Foreskin fibroblast (primary cell): ENCODE measurements at places on chromosomes 4 and X.

- DNase-seq: peak; percentile 69
Observed at GRCh38 chr4:147732518-147733235, 789 bp downstream of the ARHGAP10 start.

DNA sequence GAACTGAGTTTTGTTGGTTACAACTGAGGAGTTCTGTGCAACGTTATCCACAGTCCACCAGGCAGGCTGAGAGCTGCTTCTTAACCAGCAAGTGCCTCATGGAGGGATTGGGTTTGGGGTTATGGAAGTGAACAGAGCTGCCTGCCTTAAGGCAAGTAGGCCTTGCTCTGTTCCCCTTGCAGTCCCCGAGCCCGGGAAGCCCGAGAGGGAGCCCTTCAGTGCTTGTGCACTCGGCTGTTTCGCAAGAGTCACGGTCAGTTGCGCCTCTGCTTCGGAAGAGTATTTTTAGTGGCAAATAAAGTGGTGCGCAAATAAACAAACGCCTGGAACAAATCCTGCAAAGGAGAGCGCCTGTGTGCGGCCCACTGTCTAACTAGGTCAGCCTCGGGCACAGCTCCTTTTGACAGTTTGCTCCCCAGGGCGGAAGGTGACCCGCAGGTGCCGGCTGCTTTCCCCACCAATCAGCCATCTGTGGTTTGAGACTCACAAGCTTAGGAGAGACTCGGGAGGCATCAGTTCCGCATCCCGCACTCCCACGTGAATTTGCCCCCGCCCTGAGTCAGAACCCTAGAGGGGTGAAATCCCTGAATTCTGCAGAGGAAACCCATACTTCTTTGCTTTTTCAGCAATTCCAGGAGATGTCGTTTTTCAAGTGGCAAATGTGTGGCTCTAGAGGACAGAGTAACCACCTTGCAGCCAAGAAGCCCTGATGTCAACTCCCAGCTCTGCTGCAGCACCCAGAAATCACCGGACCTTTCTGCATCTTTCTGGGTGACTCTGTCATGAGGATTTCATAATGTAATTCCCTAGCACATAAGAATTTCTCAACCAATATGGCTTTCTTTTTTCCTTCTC lies 56.8 kb downstream of the LGI2 start:
- peak; percentile 68 for DNase-seq

GRCh38 chr4:102116121-102116520 lies 229.2 kb downstream of the SLC39A8 start:
- no peak for DNase-seq

DNA sequence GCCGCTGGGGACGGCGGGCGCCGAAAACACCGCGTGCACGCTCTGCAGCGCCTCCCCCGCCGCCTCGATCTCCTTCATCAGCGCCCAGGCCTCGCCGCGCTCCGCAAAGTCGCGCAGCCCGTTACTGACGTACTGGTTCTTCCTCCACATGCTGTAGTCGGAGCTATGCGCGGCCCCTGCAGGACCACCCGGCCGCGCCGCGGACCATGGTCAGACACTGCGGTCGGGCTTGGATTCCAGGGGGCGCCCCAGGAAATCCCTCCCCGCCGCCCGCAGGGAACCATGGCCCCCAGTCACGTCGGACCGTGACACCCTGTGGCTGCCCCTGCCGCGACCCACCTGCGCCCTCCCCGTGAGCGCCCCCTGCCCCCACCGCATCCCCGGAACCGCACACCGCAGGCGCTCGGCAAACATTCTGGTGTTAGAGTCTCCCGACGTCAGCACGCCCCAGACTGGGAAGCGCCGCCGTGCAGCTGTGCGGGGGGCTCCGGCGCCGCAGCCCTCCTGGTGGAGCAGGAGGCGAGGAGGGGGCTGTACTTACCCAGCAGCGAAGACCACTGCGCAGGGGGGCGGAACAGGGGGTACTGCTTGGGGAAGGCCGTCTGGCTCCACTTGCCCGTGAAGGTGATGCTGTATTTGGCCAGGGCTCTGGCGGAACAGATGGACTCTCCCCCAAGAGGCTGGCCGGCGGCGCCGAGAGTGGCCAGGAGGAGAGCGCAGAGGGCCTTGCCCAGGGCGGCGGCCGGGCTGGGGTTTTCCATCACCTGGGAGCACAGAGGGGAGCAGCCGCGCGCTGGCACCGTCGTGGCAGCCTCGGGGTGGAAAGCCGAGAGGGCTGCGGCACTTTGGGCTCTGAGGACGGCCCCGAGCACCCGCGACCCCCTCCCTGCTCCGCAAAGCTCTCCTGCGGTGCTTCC lies 814 bp downstream of the SPON2 start:
- peak; percentile 42 for DNase-seq

GRCh38 chrX:48752498-48752897 lies 9.0 kb upstream of the GLOD5 start:
- DNase-seq: no peak

GRCh38 chrX:153689654-153690465 lies 2.1 kb downstream of the SLC6A8 start:
- no peak for DNase-seq

- no peak for DNase-seq
Observed at GRCh38 chr4:2768124-2768523, 12.0 kb upstream of the TNIP2 start.

GRCh38 chrX:68867458-68868112 lies 38.8 kb downstream of the EFNB1 start:
- DNase-seq: no peak

DNA sequence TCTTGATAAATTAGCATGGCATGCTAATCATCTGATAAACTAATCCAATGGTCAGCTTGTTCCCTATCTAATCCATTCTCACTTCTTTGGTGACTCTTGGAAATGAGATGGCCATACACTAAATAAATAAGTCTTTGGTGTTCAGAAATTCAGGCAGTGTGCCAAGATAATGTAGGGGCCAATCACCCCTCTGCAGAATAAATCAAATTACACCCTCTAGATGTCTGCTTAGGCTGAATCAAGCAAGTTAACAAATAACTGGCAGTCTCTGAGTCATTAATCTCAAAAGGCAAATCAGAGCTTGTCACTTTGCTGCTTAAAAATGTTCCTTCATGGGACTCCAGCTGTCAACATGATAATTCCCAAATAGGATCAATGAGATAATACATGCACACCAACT lies 97.4 kb downstream of the NLGN4X start:
- DNase-seq: no peak

DNA sequence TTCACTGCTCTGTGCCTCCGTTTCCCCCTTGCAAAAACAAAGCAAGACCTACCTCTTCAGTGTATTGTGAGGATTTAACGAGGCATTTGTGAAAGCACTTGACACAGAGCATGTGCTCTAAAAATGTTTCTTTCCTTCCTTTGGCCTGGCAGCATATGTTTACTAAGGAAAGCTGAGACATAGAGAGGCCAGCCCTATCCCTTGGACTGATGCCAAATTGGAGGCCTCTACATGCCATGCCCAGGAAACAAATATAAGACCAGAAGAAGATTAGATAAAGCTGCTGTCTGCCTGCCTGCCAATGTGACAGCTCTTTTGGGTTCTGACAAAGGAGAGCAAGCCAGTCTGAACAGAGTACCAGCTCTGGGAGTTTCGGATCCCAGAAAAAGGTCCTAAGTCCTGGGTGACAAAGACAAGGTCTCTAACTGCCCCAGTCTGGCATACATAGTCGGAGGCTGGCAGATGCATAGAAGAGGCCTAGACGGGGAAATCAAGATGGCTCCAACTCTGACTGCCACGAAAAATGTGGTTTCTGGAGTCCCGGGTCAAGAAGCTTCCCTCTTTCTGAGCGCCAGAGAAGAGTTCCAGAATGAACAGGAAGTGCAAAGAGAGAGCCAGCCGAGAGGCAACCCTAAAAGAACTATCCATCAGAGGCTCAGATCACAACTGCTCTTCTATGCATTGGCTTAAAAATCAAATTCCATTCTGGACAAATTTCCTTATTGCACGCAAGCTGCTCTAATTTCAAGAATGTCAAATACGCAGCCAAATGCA lies 25.8 kb downstream of the OTUD6A start:
- DNase-seq: peak; percentile 64

DNA sequence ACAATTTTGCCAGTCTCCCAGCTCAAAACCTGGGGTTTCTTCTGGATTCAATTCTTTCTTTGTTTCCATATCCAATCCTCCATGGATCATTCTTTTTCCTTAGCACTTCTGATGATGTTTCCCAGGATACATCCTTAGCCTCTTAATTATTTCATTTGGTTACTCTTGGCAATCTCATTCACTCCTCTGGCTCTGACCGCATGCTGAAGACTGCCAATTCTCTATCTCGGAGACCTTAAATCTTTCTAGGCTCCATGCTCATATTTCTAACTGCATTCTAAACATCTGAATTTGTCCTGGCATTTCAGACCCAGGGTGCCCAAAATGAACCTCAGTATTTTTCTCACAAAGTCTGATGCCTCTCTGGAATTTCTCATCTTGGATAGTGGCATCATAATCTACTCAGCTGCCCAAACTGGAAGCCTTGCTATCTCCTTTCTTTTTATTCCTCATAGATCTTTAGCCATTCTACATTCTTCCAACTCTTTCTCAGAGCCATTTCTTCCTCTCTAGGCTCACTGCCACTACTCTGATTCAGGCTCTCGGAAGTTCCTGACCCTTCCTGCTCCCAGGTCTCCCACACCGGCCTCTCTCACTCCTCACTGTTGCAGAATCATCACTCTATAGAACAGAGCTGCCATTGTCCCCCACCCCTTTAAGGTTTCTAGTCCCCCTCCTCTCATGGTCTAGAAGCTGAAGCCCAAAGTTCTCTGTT lies 290.2 kb downstream of the CAMK2D start:
- peak; percentile 19 for DNase-seq

DNA sequence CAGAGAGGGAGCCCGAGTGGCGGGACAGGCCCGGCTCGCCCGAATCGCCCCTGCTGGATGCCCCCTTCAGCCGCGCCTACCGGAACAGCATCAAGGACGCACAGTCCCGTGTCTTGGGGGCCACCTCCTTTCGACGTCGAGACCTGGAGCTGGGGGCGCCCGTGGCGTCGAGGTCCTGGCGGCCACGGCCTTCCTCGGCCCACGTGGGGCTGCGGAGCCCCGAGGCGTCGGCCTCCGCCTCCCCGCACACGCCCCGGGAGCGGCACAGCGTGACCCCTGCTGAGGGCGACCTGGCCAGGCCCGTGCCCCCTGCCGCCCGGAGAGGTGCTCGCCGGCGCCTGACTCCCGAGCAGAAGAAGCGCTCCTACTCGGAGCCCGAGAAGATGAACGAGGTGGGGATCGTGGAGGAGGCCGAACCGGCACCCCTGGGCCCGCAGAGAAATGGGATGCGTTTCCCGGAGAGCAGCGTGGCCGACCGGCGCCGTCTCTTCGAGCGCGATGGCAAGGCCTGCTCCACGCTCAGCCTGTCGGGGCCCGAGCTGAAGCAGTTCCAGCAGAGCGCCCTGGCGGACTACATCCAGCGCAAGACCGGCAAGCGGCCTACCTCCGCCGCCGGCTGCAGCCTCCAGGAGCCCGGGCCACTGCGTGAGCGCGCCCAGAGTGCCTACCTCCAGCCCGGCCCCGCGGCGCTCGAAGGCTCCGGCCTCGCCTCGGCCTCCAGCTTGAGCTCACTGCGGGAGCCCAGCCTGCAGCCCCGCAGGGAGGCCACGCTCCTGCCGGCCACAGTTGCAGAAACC lies 156.9 kb downstream of the SOWAHB start:
- no peak for DNase-seq

GRCh38 chr4:145035494-145036136 lies 62.4 kb downstream of the ANAPC10 start:
- DNase-seq: no peak

DNA sequence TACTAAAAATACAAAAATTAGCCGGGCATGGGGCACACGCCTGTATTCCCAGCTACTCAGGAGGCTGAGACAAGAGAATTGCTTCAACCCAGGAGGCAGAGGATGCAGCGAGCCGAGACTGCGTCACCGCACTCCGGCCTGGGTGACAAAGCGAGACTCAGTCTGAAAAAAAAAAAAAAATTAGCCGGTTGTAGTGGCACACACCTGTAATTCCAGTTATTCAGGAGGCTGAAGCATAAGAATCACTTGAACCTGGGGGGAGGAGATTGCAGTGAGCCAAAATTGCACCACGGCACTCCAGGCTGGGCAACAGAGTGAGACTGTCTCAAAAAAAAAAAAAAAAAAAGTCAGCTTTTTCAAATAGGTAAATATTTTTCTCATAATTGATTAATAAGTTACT lies 71.9 kb downstream of the WDFY3 start:
- DNase-seq: no peak

GRCh38 chrX:24466025-24466424 lies 939 bp downstream of the PDK3 start:
- DNase-seq: no peak

- DNase-seq: peak; percentile 53
Observed at GRCh38 chr4:34814266-34814665, 1430.0 kb downstream of the ARAP2 start.

- peak; percentile 59 for DNase-seq
Observed at GRCh38 chrX:20252381-20253231, 14.1 kb downstream of the RPS6KA3 start.

- no peak for DNase-seq
Observed at GRCh38 chrX:131779306-131779705, 235.4 kb downstream of the OR13H1 start.

DNA sequence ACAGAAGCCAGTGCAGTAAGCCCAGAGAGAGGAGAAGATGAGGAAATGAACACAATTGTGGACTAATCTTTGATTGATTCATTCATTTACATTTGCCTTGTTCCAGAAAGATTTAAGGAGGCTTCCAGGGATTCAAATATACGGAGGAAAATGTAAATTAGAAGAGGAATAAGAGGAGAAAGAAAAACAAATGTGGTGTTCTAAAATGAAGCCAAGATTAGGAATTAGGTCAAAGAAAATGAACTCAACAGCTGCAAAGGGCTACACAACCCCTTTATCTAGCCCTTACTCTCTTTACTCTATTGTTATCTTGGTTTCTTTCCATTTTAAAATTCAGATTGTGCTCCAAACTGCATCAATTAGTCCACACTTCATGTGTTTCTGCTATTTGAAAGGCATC lies 196.8 kb downstream of the SPATA18 start:
- no peak for DNase-seq

- DNase-seq: no peak
Observed at GRCh38 chr4:181595716-181596115, 647.5 kb upstream of the TENM3 start.

DNA sequence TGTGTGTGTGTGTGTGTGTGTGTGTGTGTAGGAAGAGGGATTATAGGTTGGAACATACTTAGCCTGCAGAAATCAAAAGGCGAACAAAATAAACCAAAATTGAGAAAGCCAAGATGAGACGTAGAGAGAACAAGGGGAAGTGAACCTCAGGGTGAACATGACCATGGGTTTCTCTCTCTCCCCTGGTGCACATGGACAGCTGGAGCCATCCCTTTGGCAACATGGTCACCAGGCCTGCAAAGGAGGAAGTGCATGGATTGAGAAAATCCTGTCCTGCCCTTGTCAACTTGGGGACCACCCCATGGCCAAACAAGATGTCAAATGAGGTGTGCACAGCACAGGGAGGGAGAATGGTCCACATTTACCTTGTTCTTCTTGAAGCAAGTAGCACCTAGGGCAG lies 23.1 kb downstream of the LGI2 start:
- DNase-seq: no peak
